ENCODE measurements at places on chromosomes 16 and 17.
A peak's percentile ranks its signal among the peaks of the same experiment; 100 is the strongest.

GRCh38 chr17:50499721-50500120 is 8.5 kb upstream of the MYCBPAP start:
- no peaks in the 10 kb centered on the region for H3K27me3 ChIP-seq
- no peaks in the 10 kb centered on the region for H3K36me3 ChIP-seq
- no peak overlapping the region for H3K27ac ChIP-seq

GRCh38 chr16:81967358-81967757 is 43.9 kb downstream of the SDR42E1 start:
- H3K27ac ChIP-seq, result no peak overlapping the region
- no peak for DNase-seq
- no peaks in the 10 kb centered on the region for H3K4me1 ChIP-seq
- no peak overlapping the region for H3K4me3 ChIP-seq

GRCh38 chr17:80872001-80872500 is 119.6 kb upstream of the CHMP6 start:
- no peak overlapping the region for H3K4me3 ChIP-seq
- peaks cover 7% of the 10 kb centered on the region for H3K4me1 ChIP-seq
- no peaks in the 10 kb centered on the region for H3K36me3 ChIP-seq
- no peaks in the 10 kb centered on the region for H3K27me3 ChIP-seq
- DNase-seq, result no peak
- H3K27ac ChIP-seq, result no peak overlapping the region

DNA sequence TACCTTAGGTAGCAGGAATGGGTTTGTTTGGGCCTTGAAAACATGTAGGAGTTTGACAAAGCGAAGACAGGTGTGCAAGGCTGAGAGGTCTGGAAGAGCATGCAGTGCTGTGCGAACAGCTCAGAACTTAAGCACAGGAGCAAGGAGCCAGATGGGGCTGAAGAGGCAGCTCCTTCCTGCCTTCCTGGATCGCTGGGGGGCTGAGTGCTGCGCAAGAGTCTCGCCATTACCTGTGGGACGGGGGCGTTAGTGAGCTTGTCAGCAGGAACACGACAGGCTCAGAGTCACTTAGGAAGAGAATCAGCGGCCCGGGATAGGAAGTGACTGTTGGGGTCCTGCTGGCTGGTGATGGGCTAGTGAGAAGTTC is 464 bp upstream of the MRM1 start:
- no peaks in the 10 kb centered on the region for H3K27me3 ChIP-seq
- H3K4me1 ChIP-seq, result peaks cover 31% of the 10 kb centered on the region
- peak overlapping the region; percentile 71 for H3K4me3 ChIP-seq
- no peak for DNase-seq
- H3K27ac ChIP-seq, result peak overlapping the region; percentile 82

Data from esophagus muscularis mucosa (tissue), 4 donors.